ENCODE measurements at places on chromosomes 5 and 9.

DNA sequence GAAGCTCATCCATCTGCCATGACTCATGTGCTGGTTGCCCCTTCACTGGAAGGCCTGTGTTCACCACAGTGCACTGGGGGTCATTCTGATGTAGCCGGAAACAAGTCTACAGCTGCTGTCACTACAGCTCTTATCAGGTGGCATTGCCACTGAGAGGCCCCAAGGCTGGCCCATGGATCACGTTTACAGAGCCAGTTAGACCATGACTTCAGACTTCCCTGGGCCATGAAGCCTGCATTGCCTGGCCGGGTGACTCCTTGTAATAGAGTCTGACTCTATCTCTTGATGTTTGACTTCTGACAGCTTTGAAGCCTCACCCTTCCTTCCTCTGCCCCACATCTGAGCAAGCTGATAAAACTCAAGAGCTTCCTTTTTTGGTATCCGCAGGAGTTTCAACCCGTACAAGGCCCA, 473.5 kb upstream of the DAP start:
- no peak overlapping the region for H3K27ac ChIP-seq
- H3K36me3 ChIP-seq = no peaks in the 10 kb centered on the region
- no peak for DNase-seq
- H3K4me1 ChIP-seq = no peaks in the 10 kb centered on the region
- H3K27me3 ChIP-seq = no peaks in the 10 kb centered on the region

DNA sequence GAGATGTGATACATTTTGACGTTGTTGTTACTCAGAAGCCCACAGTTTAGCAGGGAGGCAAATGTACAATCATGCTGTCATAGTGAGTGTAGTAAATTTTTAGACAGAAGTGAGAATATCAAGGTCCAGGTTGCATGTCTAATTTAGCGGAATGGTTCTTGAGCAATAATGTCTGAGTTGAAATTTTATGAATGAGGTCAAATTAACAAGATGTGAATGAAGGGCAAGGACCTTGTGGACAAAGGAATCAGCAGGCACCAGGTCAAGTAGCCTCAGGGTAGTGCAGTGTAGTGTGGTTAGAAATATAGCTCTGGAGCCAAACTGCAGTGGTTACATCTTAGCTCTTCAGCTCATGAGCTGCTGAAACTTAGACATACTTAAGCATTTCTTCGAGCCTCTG, 36.2 kb downstream of the TNFSF8 start:
- no peaks in the 10 kb centered on the region for H3K27me3 ChIP-seq
- H3K4me3 ChIP-seq = no peak overlapping the region
- no peak for DNase-seq
- H3K36me3 ChIP-seq = no peaks in the 10 kb centered on the region
- peaks cover 12% of the 10 kb centered on the region for H3K4me1 ChIP-seq
- peak overlapping the region; percentile 43 for H3K27ac ChIP-seq

DNA sequence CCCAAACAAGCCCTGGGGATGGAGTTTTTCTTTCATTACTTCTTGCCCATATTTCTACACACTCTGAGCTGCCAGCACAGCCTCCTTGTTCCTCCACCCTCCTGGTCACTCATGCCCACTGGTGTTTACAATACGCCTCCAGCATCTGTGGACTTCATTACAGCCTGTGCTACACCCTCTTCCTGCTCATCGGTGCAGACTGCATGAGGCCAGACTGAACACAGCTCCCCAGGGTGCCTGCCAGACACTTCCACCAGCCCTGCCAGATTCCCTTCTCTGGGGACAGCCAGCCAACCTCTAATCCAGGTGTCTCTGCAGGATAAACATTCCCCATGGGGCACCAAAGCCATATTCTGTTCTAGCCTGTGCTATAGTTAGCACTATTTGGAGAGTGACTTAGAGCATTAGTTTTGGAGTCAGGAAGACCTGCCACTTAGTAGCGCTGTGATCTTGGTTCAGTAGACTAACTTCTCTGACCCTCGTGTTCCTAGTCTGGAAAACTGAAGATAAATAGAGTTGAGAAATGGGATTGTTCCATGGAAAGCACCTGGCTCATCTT, 163.8 kb upstream of the KLF4 start:
- H3K4me3 ChIP-seq = no peak overlapping the region
- no peak for DNase-seq
- no peaks in the 10 kb centered on the region for H3K4me1 ChIP-seq
- no peaks in the 10 kb centered on the region for H3K27me3 ChIP-seq

DNA sequence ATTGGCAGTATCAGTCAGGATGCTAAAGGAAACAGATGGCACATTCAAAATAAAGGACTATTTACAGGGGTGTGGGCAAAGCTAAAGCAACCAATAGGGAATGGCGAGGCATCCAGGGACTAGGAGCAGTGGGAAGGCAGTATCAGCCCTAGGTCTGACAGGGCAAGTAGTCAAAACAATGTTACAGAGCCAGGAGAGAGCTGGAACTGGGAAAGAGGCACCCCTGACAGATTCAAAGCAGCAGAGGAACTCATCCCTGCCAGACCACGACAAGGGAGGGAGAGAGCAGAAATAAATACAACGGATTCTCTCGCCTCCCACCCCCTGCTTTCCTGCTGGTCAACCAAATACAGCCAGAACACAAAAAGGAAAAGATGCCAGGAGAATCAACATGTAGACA, 371.5 kb downstream of the NR2F1-AS1 start:
- H3K4me3 ChIP-seq = no peak overlapping the region
- H3K27ac ChIP-seq = no peak overlapping the region
- H3K4me1 ChIP-seq = no peaks in the 10 kb centered on the region
- no peak for DNase-seq
- H3K27me3 ChIP-seq = no peaks in the 10 kb centered on the region

GRCh38 chr9:95606489-95607350, 89.9 kb upstream of the PTCH1 start:
- no peak overlapping the region for H3K4me3 ChIP-seq
- H3K36me3 ChIP-seq = no peaks in the 10 kb centered on the region
- H3K27me3 ChIP-seq = no peaks in the 10 kb centered on the region
- no peak for DNase-seq
- no peak overlapping the region for H3K27ac ChIP-seq

DNA sequence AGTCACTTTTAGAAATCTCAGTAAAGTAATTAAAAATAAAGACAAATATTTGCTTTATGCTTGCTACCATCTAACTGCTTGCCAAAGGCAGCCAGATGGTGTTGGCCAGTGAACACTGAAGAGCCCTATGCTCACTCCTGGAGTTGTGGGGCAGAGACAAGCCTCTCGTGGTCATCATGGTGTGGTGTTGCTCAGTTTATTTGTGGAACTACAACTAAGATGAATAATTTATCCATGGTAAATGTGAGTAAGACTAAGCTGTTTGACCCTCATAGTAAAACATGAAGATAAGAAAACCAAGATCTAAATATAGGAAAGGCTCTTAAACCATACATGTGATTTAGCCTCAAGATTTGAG, 100.7 kb downstream of the PDE8B start:
- no peak overlapping the region for H3K27ac ChIP-seq
- no peaks in the 10 kb centered on the region for H3K27me3 ChIP-seq
- no peaks in the 10 kb centered on the region for H3K36me3 ChIP-seq
- H3K4me1 ChIP-seq = peaks cover 3% of the 10 kb centered on the region
- DNase-seq = no peak

Data from Caco-2 (cell line).